ENCODE measurements at places on chromosomes 4 and X.

DNA sequence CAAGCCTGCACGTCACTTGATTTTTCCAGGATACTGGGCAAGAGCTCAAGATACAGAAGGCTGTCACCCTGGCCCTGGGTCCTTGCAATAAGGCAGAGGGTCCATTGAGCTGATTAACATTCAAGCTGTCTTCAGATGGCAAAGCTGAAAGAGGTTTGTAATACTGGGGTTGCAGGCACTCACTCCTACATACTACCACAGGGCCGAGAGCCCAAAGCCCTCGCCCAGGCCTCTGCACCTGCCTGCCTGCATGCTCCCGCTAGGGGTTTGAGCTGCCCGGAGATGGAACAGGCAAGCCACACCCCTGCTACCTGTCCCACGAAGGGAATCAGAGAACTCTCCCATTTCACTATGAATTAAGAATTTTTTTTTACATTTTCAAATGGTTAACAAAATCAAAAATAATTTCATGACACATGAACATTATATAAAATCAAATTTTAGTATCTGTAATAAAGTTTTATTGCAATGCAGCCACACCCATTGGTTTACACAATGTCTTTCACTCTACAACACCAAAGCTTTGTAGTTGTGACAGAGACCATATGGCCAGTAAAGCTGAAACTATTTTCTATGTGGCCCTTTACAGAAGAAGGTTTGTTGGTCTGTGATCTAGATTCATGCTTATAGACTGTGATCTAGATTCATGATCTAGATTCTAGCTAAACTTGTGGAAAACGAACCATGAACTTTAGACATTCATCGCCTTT, 530.4 kb upstream of the IGFBP7 start:
- no peak for DNase-seq

- no peak for DNase-seq
Observed at GRCh38 chr4:74023709-74024108, 14.8 kb downstream of the CXCL3 start.

DNA sequence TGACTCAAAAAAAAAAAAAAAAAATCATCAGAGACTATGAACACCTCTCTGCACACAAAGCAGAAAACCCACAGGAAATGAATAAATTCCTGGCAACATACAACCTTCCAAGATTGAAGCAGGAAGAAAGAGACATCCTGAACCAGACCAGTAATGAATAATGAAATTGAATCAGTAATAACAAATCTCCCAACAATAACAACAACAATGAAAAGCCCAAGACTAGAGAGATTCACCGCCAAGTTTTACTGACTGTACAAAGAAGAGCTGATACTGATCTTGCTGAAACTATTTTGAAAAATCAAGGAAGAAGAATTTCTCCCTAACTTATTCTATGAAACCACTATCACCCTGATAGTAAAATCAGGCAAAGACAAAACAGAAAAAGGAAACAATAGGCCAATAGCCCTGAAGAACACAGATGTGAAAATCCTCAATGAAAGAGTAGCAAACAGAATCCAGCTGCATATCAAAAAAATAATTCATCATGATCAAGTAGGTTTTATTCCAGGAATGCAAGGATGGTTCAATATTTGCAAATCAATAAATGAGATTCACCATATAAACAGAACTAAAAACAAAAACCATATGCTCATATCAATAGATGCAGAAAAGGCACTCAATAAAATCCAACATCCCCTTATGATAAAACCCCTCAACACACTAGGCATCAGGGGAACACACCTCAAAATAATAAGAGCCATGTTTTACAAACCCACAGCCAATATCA, 31.0 kb upstream of the PLK4 start:
- DNase-seq, result no peak

GRCh38 chrX:8849458-8849857, 48.3 kb upstream of the FAM9A start:
- no peak for DNase-seq

DNA sequence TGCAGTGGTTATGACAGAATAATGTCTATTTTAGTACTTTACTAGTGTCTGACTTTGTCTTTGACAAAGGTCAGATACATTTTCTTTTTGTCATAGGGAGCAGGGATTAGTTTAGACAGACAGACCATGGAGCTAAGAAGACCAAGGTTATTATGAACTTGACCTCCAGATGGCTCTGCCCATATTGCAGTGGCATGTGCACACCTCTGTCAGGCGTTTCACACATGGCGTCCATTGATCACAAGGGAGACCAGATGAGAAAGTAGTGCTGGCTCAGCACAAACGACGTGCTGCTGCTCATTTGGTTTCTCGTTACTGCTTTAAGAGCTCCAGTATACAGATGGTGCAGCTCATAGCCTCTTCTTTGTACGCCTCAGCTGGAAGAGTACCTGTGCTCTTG, 56.3 kb upstream of the HPSE start:
- no peak for DNase-seq

Measured in T47D (cell line).